ENCODE measurements at places on chromosomes 4 and X.

DNA sequence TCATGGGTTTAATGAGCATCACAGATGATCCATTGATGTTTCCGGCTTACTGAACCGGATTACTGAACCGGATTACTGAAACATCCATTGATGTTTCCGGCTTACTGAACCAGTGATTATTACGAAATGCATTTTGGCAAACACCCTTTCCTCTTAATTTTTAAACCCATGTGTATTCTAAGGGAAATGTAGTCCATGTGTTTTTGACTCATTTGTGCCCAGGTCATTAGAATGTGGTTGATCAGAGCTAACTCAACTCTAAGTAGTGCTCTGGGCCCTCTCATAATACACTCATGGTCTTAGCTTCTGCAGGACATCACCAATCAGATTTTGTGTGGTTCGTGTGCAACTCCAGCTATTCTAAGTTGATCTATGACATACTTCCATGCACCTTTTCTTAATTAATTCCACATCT is 141.6 kb downstream of the SPATA18 start:
- DNase-seq = no peak

DNA sequence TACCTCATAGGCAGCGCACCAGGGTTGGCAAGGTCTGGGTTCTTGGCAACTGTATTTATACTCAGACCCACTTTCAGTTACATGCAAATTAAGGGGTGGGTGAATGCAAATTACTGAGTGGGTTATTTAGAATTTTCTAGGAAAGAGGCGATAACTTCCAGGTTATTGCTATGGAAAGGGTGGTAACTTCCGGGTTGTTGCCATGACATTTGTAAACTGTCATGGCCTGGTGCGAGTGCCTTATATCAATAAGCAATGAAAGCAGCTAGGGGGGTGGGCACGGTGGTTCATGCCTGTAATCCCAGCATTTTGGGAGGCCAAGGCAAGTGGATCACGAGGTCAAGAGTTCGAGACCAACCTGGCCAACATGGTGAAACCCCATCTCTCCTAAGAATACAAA is 57.5 kb upstream of the SLC7A3 start:
- no peak for DNase-seq

GRCh38 chr4:73544620-73545019 is 63.1 kb downstream of the AFM start:
- DNase-seq = no peak

DNA sequence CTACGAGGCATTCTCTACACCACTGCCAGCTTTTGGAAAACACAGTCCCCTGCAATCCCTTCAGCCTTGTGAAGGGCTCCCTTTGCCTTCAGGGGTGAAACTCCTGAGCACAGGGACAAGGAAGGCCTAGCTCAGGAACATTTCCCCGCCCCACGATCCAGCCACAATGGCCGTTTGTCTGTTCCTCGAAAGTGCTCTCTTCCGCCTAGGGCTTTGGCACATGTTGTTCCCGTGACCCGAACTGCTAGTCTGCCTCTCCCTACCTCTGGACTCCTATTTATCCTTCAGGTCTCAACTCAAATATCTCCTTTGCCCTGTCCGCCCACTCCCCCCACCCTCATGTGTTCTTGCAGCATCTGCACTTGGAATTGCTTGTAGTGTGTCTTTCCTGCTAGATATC is 12.1 kb downstream of the FGD1 start:
- no peak for DNase-seq

GRCh38 chrX:147737690-147738089 is 174.0 kb upstream of the FMR1 start:
- no peak for DNase-seq

DNA sequence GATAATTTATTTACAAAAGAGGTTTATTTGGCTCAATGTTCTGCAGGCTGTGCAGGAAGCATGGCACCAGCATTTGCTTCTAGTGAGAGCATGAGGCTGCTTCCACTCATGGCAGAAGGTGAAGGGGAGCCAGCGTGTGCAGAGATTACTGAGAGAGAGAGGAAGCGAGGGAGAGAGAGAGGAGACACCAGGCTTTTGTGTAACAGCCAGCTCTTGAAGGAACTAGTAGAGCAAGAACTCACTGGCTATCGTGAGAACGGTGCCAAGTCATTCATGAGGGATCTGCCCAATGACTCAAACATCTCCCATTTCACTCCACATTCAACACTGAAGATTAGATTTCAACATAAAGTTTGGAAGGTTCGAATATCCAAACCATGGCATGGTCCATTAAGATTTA is 12.7 kb downstream of the GUCY1A1 start:
- DNase-seq = no peak

DNA sequence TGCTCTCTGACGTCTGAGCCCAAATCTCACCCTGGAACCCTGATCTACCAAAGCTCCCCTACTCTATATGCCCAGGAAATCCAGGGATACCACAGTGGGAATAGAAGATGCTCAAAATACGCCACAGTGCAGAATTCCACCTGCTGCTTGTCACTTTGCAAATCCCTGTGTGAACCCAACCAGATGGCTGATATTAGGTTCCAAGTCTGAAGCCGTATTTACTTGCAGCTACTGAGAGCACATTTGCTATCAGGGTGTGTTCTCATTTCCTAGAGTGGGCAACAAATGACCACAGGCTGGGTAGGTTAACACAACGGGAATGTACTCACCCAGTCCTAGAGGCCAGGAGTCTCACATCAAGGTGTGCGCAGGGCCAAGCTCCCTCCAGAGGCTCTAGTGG is 126.8 kb downstream of the MXRA5 start:
- DNase-seq = no peak

GRCh38 chr4:8554555-8555100 is 25.6 kb upstream of the GPR78 start:
- no peak for DNase-seq

GRCh38 chrX:101744085-101744484 is 84.4 kb upstream of the ARMCX2 start:
- no peak for DNase-seq

GRCh38 chr4:187782286-187782824 is 213.2 kb upstream of the ZFP42 start:
- DNase-seq = no peak

- no peak for DNase-seq
These were observed 16.3 kb downstream of the LONRF3 start for GRCh38 chrX:118990512-118991227.

DNA sequence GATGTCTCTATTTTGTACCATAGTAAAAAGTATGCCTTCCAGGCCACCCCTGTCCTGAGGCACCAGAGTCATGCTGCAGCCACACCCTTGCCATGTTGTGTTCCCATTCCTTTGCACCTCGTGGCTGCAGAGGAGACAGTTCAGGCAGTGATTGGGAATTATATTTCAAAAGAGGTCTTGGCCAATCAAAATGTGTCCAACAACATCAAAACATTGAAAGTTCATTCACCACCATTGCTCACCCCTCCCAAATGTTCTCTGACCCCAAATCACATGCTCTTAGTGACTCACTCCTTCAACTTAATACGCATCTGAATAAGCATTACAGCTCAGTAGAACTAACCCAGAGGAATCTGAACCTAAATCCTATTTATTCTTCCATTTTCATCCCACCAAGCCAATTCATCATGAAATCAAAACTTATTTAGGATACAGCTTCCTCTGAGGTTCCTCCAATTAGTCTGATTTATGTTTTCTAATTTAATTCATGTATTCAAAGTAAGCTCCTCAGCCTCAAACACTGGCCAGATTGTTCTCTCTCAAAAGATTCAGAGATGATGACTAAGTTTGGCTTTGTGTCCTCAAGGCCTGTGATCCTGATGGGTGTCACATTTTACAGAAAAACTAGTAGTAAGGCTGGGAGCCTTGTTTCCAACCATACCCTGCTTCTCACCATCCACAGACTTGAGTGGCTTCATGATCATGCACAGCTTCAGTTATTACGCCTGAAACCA is 323.2 kb upstream of the INTU start:
- DNase-seq = no peak

- DNase-seq = no peak
These were observed 39.8 kb downstream of the NHS start for GRCh38 chrX:17414839-17415238.

DNA sequence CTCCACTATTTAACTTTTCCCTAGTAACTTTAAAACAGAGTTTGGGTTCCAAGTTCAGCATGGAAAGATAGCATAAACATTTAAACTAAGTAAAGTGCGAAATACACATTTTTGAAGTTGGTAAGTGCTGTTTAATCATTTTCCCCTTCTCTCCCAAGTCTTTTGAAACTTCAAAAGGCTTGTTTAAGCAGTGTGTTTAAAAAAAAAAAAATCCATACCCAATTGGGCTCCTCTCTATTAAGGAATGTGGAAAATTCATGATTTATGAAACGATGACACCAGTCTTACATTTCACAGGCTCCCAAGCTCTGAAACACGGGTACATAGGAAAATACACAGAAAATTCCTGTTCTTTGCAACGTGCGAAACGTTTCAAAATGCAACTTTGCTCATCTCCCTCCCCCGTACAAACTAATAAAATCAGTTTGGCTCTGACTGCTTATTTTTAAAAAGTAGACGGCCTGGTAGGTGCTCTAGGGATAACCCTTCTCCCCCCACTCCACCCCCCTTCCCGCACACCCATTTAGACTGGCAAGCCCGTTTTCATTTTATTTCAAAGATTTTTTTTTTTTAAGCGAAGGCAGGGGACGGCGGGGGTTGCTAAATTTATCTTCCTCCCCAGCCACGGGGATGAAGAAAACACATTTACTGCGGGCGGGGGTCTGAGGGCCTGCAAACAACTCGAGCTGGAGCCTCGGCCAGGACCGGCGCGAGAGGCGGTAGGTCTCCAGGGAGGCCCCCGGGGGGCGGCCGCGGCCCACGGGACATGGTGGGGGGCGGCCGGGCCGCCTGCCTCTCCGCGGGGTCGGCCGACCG is 786 bp upstream of the ZFX start:
- peak; percentile 55 for DNase-seq

Data from NCI-H69 (cell line).